ENCODE measurements at places on chromosomes 3 and 15.

DNA sequence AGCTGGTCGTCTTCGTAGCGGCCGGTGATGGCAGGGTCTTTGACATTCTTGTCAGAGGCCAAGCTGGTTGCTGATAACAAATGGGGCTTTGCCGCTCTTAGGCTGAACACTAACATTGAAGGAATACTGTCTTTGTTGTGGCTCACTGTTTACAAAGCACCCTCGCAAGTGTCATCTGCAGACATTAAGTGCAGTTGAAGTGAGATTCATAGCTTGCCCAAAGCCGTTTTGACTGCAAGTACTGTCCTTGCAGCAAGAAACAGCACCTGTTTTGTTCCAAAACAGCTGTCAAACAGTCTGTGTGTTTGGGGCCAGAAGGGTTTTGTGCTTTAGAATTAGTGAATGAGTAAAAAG lies 568 bp downstream of the SENP2 start:
- no peak for DNase-seq

DNA sequence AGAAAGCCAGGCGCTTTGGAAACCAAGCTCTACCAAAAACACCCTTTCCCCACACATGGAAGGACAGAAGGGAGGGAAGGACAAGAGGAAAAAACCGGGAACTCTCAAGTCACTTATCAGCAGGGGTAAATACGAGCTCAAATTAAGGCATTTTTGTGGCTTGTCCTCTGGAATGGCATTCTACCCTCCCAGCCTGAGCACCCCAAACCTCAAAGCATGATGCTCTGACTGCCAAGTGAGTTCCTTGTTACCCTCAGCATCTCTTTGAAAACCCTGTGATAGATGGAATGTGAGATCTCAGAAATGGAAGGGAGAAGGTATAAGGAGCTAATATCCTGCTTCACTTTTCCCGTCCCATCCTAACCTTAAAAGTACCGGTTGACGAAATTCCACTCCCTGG lies 8.1 kb upstream of the CSPG5 start:
- no peak for DNase-seq

DNA sequence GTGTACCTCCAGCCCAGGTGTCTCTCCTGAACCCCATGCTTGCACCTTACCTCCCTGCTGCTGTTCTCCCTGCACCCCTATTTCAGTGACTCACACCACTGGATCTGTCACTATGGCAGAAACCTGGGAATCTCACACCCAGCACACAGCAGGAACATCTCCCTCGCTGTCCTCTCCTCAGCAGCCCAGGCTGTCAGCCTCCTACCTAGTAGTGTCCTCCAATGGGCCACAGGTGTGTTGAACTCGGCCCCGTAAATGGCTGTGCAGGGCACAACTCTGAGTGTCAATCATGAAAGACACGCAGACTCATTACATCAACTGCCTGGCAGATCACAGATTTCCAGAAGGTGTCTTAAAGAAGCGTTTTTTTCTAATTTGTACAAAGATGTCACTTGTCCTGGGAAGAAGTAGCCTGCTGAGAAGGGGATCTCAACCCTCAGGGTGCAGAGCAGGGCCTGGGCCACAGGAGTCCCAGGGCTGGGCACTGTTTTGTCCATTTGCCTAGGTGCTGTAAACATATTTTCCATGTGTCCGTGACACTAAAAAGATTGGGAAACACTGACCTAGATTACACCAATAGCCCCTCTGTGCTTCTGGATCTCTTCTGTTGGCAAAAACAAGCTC lies 33.8 kb downstream of the HOMER2 start:
- DNase-seq = no peak

GRCh38 chr3:41301548-41301947 lies 102.2 kb downstream of the CTNNB1 start:
- DNase-seq = no peak

- DNase-seq = no peak
These were observed 78.5 kb downstream of the OCA2 start for GRCh38 chr15:28020644-28021043.

DNA sequence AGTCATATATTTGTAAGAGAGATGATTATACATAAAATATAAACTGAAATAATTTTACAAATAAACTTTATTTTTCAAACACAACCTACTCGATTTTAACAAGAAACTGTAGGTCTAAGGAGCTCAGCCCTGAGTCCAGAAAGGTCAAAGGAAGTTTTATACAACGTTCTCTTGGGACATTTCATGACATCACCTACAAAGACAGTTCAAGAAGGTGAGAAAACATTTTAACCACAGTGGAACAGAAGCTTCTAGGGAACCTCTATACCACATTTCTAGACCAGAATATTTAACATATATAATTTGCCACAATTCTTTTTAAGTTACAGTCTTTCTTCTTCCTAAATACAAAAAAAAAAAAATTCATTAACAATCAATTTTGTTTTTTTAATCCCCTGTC lies 40.1 kb downstream of the CBLB start:
- DNase-seq = no peak

- no peak for DNase-seq
These were observed 1.3 kb downstream of the GATM start for GRCh38 chr15:45376967-45377608.

GRCh38 chr3:102238362-102238761 lies 196.5 kb upstream of the ZPLD1 start:
- no peak for DNase-seq

DNA sequence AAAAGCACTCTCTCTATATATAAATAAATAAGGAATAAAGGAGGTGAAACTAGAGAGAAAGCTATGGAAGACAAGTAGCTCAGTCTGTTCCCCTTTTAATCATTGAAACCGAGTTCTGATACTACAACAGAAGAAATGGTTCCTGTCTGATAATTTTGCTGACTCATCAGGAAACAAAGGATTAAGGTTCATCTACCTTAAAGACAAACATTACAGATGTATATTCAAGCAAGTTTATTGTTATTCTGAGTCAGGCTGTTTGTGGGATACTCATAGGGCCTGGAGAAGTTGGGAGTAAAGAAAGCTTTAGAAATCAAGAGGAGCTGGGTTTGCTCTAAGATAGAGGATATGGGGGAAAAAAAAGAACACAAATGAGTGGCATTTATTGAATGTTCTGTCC lies 566.0 kb downstream of the ROBO2 start:
- DNase-seq = no peak

DNA sequence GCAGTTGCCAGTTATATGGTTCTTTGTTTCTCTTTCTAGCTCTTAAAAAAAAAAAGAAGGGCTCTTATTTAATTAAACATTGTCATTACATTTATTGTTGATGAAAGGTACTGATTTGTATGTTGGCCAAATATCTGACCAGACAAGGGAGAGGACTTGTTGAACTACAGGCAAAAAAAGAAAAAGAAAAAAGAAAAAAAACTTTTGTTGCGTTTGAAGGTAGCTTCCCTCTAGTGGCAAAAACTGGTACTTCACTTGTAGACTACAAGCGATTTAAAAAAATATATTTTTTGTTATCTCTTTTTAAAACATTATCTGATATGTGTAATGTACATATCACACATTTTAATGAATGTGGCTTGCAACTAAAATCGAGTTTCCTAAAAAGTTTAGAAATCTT lies 280.6 kb downstream of the ROBO2 start:
- DNase-seq = no peak

DNA sequence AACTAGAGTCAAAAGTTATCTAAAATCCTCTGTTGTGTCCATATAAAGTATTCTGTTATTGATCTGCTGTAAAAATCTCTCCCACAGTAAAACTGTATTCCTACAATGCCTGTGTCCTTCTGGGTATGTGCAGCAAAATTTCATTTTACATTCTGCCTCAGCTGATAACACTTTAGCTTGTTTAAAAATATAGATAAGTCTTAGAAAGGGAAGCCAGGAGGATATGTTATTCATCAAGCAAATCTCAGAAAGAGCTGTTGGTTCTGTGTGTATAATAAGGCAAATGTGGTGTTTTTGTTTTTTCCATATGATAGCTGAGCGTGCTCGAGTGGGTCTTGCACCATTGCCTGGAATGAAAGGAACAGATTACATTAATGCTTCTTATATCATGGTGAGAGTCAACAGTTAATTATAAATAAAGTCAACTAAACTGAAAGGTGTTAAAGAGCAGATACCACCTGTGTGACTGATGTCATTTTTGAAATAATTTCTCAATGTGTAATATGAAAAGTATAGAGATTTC lies 96.6 kb downstream of the FEZF2 start:
- no peak for DNase-seq

DNA sequence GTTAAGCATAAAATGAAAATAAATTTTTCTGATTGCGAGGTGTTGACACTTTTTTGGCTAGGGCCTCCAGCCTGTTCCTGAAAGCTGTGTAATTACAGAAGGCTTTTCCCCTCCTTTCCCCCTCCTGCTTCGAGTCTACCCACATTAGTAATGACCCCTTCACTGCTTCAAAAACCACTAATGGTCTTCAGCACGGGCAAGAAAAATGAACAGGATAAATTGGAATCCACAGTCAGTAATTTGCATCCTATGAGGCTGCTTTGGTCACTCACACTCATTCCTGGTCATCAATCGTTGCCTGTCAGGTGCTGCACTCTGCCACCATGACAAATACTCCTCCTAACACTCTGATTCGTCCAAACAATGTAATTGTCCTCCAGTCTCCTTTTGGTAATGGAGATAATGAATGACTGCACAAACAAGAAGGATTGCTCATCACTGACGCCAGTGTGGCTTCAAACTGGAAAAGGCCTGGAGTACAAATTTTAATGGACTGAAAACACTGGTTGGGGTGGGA lies 148.6 kb downstream of the MEIS2 start:
- no peak for DNase-seq

- no peak for DNase-seq
These were observed 40.7 kb upstream of the SCN5A start for GRCh38 chr3:38690185-38690584.

DNA sequence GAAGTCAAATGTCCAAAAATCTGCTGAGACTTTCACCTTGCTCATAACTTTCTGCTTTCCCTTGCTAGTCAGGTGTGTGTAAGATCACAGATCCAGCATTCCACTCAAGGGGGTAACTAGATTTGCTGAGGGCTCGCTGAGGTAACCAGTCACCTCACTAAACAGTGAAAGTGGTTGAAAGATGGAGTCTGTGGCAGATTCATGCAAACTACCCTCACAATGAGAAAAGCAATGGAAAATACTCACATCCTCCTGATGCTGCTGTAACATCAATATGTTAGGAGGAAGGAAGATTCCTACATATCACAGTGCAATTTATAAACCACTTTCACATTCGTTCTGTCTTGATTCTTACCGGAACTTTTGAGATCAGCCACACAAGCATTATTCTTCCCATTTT lies 174.3 kb upstream of the BCL6 start:
- no peak for DNase-seq

DNA sequence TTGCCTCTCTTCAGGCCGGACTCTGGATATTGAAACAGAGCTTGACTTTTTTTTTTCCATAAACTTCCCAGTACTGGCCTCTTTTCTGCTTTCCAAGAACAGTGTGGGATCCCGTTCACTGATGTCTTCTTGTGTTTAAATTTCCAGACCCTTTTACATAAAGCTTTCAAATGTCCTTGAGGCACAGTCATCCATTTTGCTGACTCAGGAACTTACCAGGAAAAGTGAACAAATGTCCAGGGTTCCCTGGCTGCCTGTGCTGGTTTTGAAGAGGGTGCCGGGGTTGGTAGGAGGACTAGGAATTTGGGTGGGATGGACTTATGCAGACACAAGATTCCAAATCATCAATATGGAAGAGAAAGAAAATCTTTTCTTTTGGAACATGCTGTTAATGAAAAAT lies 68.1 kb downstream of the CHDH start:
- DNase-seq = no peak

DNA sequence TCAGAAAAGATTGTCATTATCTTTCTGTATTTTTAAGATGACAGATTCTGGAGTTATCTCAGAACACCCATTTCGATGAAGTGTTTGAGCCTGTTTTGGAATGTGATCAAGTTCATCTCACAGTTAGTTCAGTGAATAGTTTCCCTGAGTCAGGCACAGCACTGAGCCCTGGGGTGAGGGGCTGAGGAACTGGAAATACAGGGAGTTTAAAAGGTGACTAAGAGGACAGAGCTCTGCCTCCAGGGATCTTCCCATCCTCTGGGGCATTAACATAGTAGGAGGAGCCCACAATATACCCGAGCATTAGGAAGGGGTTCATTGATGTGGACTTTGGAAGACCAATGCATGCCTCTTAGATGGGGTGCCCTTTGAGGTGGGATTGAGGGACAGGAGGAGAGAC lies 355.1 kb downstream of the CLSTN2 start:
- DNase-seq = no peak

GRCh38 chr15:71780115-71780976 lies 30.0 kb upstream of the NR2E3 start:
- no peak for DNase-seq

DNA sequence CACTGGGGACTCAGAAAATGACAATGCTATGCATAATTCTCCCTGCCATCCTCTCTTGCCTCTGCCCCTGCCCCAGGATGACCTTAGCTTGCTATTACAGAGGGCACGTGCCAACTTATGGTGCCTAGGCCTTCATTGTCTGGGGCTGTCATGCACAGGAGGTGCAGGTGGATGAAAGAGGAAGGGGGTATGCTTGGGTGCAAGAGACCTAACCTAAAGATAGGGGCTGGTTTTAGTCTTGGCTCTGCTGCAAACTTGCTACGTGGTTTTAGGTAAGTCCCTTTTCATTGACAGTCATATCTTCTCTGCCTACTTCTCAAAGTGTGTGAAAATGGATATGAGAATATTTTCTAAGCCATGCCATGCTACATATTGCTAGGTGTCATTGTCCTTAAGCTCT lies 161.3 kb downstream of the EPHB1 start:
- DNase-seq = no peak

GRCh38 chr3:31707286-31707685 lies 174.6 kb downstream of the STT3B start:
- no peak for DNase-seq

- DNase-seq = no peak
These were observed 12.9 kb upstream of the TPM1 start for GRCh38 chr15:63029676-63030075.

- DNase-seq = no peak
These were observed 2.3 kb downstream of the PLXND1 start for GRCh38 chr3:129603991-129604749.

DNA sequence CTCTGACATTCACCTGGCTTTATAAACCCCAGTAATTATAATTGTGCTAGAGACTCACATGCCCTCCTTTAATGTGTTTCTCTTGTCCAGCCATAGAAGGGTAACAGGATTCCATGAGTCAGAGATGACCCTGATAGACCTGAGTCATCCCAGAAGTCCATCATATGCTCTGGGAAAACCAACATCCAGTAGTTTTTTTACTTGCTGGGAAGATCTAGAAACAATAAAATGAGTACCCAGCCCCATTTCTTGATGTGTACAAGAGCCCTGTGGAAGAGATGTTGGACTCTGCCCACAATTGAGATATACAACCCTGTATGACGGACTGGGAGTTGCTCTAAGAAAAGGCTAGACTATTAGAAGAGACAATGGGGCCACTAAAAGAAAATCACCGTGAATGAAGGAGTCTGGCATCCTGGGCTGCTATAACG lies 22.4 kb upstream of the THUMPD3 start:
- DNase-seq = no peak

DNA sequence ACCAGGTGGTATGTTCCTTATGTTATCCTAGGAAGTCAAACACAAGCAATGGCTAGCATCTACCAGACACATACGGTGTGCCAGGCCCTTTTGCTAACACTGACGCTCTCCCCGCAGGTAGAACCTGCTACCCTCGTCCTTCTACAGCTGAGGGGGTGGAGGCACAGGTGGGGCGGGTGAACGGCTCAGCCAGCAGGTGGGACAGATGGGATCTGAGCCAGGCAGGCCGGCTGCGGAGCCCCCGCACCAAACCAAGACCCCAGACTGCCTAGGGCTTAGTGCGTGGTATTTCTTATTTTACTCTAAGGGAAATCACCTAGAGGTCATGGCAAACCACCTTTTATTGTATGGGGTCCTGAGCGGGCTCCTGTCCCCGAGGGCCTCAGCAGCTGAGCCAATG lies 53.9 kb upstream of the PCSK6 start:
- no peak for DNase-seq

GRCh38 chr3:132154619-132155018 lies 119.8 kb upstream of the CPNE4 start:
- no peak for DNase-seq

Measured in stimulated activated CD4-positive, alpha-beta T cell treated with anti-CD3 and anti-CD28 coated beads, Interleukin-2, amount 100 ng/mL, for 48 hours (primary cell).